ENCODE measurements at places on chromosomes 6 and 20. TPM values are rescaled to one million over a fixed set of nuclear protein-coding genes. Genes with fewer than 3 reads are reported as not detected.

GRCh38 chr6:126385536-126385935 lies 45.6 kb downstream of the CENPW start:
- no peak for DNase-seq

DNA sequence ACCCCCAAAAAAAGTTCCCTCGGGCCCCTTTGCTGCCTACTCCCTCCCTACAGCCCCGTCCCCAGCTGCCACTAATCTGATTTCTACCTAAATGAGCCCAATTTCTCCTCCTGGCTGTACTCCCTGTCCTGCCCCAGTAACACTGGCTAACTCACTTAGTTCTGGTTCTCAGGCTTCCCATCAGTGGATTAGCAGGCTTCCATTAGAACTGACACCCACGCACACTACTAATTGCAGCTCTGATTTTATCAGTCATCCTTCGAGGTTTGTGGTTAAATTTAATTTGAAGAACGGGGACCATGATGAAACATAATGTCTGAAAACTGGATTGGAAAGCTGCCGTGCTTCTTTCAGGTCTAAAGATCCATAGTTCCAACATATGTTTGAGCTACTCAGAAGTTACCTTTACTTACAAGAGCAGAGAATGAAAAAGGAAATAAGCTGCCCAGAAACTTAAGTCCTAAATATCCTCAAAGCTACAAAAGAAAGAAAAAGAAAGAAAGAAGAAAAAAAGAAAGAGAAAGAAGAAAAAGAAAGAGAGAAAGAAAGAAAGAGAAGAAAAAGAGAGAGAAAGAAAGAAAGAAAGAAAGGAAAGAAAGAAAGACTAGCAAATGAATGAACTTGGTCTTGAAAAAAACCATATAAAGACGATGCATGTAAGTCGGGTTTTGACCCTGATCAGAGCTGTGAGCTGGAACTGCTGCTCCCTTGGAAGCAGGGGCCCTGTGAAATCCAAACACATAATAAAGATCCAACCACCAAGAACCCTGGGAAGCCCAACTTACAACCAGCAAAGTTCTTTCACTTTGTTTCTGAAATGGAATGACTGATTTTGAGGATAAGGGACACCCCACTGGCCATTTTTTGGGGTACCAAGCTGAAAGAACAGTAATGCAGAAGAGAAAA lies 51.7 kb downstream of the CNKSR3 start:
- no peak for DNase-seq

GRCh38 chr6:144008120-144008811 lies at the start of gene PLAGL1:
Gene PLAGL1, minus strand, starts transcription at chr6:144008259. Its CDS starts 60,123 bp downstream, at chr6:143948136.
- peak; percentile 75 for DNase-seq

DNA sequence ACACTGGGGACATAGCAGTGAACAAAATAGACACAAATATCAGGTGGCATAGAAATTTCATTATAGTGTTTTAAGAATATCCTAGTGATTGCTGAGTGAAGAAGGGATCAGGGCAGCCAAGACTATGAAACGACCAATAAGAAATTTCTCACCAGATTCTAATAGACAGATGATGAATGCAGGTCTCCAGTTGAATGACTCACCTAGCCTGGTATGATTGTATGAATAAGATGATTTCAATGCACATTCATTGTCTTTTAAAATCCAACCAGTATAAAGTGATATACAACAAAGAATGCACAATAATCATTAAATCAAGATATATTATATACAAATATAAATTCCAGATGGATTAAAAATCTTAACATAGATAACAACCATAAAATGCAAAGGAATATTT lies 124.5 kb upstream of the TENT5A start:
- DNase-seq: no peak

GRCh38 chr6:357261-357790 lies 34.2 kb upstream of the IRF4 start:
- DNase-seq: peak; percentile 48

HEY2 gene
- total RNA-seq: 2.8 TPM

DNA sequence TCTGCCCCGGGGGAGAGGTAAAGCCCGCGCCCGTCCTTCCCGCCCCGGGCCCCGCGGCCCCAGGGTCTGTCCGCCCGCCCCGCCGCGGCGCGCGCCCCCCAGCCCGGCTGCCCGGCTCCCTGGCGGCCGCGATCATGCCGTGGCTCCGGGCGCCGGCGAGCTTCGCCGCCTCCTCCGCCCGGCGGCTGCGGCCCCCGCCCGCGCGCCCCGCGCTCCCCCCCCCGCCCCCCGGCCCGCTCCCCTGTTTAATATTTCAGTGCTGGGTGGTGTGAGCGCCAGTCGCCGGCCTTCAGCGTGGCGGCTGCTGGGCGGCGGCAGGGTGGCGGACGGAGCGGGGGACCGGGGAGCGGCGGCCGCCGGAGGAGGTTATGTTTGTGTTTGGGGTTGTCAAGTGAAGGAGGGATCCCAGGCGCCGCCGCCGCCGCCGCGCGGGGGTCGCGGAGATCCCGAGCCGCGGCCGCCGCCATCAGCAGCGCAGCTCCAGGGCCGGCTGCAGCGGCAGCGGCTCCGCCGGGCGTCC lies at the start of gene HIVEP1:
HIVEP1 (plus strand) TSS at position 275 of the 520 bp plus-strand sequence. CDS start 3,317 bp downstream, outside the sequence.
- DNase-seq: peak; percentile 59

DNA sequence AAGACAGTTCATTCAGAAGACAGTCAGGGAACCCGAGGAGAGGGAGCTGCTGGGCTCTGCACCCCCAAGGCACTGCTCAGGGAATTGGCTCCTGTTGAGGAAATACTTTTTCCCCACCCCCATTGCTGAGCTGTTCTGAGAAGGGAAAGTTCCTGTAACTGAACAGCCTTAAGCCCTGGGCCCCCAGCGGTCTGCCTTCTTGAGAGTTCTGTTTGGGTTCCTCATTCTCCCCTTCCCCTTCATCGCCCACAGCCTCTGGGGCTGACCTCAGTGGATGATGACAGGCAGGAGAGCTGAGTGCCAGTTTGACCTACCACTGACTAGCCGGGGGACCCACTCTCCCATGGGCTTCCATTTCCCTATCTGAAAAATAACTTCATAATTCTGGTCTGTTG lies 10.7 kb downstream of the HCK start:
- DNase-seq: peak; percentile 92

VPS52 gene
- 59.7 TPM for total RNA-seq

- DNase-seq: no peak
These were observed 144.2 kb downstream of the PACRG start for GRCh38 chr6:162871966-162872365.

DNA sequence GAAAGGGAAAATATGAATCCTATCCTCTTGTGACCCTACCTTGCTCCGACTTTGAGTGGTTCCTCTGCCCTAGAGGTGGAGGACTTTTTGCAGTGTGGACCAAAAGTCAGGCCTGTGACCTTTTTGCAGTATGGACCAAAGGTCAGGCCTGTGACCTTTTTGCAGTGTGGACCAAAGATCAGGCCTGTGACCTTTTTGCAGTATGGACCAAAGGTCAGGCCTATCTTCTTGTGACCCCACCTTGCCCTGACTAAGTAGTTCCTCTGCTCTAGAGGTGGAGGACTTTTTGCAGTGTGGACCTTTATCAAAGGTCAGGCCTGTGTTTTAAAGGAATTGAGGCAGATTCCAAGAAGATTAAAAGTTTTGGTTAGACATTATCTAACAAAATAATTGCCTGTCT lies 10.9 kb upstream of the ERVFRD-1 start:
- DNase-seq: no peak

GRCh38 chr6:111562246-111562645 lies 43.4 kb downstream of the TRAF3IP2 start:
- no peak for DNase-seq

- no peak for DNase-seq
These were observed 147.4 kb downstream of the ALDH8A1 start for GRCh38 chr6:134802426-134803058.

GRCh38 chr6:3326184-3326971 lies 67.6 kb downstream of the PSMG4 start:
- no peak for DNase-seq

- DNase-seq: peak; percentile 41
These were observed 18.7 kb downstream of the DIDO1 start for GRCh38 chr20:62907384-62908317.

DNA sequence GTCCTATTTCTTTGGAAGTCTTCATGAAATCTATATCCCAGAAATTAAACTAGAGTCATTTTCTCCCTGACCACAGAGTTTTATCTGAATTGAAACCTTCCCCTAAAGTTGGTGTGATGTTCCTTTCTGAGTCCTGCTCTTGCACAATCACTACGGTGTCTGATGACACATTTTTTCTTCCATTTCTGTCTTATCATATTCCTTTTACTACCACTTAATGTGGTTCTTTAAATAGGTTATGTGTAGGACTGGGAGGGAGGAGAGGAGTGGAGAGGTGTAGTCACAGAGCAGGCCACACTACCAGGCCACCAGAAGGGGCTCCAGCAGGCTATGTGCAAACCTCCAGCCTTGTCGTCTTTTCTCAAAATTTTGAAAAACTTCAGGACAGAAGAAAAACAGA lies 39.7 kb upstream of the ATXN1 start:
- DNase-seq: no peak

GRCh38 chr6:13420269-13420668 lies 67.1 kb downstream of the GFOD1 start:
- no peak for DNase-seq

BEND3 gene
- total RNA-seq: 3.1 TPM

GRCh38 chr20:61447952-61448351 lies 195.9 kb downstream of the CDH4 start:
- no peak for DNase-seq

DNA sequence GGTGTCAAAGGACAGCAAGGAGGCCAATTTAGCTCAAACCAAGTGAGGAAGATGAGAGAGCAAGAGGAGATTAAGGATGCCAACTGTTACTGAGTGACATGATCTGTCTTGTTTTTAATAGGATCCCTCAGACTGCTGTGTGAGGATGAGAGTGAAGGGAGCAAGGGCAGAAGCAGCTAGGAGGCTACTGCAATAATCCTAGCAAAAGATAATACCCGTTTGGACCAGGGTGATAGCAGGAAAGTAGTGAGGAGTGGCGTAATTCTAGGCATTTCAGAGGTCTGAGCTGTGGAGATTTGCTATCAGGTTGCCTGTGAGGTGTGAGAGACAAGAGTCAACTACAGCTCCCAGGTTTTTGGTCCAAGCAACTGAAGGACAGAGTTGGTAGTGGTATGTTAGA lies 14.7 kb downstream of the UBE2V1 start:
- DNase-seq: no peak

KCNB1 gene
- total RNA-seq: 0.53 TPM

GRCh38 chr20:9218531-9218961 lies 149.7 kb downstream of the PLCB4 start:
- DNase-seq: no peak

CRYBG1 gene
- total RNA-seq: 27.9 TPM

GRCh38 chr6:140437619-140438345 lies 1063.3 kb upstream of the CITED2 start:
- no peak for DNase-seq

DNA sequence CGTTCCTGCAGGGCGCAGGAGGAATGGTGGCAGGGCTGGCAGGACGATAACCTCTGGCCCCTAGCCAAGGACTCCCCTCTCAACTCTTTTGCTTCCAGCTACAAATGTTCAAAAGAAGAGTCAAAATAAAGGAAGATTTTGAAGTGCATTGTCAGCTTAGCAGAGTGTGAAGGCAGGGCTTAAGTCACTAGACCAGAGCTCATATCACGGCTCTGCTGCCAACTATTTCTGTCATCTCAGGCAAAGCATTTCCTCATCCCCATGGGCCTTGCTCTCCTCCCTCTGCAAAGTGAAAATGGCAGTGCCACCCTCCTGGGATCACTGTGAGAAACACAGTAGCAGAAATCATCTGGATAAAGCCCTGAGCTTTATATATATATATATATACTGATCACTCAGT lies 36.7 kb downstream of the CFAP61 start:
- no peak for DNase-seq

DNA sequence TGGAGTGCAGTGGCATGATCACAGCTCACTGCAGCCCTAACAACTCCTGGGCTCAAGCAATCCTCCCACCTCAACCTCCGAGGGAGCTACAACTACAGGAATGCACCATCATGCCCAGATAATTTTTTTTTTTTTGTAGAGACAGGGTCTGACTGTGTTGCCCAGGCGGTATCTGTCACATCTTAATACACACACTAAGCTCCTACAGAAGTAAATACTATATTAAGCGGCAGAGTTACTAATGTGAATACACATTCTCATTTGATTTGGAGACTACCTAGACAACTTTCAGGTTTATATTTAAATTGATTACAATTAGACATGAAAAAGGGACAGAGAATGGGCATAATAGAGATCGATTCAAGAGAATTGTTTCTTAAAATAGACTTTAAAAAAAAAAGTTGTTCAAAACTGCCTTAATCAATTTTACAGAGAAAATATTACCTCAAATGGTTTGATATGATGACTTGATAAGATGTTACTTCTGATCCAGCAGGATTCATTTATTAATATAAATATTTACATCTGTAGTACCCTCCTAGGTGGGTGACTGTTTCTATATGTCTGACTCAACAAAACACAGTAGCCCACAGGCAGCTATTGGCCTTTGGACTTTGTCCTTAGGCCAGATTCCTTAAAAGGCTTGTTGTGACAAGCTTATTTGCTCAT lies 7.1 kb upstream of the LOC128125822 start:
- DNase-seq: no peak

DNA sequence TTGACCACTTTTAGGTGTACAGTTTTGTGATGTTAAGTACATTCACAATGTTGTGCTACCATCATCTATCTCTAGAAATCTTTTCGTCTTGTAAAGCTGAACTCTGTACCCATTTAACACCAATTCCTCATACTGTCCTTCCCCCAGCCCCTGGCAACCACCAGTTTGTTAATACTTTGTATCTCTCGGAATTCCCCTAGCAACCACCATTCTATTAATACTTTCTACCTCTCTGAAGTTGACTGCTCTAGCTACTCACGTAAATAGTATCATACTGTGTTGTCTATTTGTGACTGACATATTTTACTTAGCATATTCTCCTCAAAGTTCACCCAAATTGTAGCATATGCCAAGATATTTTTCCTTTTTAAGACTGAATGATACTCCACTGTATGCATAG lies 82.3 kb upstream of the CLDN20 start:
- no peak for DNase-seq

- no peak for DNase-seq
These were observed 204.5 kb downstream of the SYNDIG1 start for GRCh38 chr20:24673678-24674570.

DNA sequence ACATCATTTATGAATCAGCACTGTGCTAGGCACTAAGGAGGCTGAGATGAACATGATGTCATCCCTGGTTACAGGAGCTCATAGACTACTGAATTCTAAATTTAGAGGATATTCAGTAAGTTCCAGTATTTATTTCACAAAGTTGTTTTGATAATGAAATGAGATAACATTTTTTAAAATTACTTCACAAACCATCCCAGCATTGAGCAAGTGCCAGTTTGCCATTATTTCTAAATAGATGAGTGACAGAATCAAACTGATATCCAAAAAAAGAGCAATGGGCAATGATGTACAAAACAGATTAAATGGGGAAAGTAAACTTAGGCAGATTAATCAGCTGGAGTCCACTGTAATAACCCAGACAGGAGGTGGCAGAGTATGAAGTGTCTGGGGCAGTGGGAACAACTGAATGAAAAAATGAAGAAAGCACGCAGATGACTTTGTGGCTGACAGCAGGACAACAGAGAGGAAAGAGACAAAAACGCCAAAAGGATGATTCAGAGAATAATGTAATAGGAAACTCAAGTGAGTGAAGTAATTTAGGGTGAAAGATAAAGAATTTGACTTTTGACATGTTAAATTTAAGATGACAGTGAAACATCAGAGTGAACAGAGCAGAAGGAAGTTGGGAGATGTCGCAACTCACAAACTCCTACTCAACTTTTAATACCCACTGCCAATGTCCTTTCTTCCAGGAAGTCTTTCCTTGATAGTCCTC lies 70.2 kb downstream of the RCAN2 start:
- no peak for DNase-seq

- no peak for DNase-seq
These were observed 182.3 kb upstream of the PRSS16 start for GRCh38 chr6:27065183-27065582.

GRCh38 chr6:80636689-80637088 lies 530.2 kb downstream of the BCKDHB start:
- DNase-seq: no peak

All from lower lobe of right lung (tissue), 2 donors.